Left forelimb (tissue), 1 donor: ENCODE measurements at places on chromosomes 1 and 21.

DNA sequence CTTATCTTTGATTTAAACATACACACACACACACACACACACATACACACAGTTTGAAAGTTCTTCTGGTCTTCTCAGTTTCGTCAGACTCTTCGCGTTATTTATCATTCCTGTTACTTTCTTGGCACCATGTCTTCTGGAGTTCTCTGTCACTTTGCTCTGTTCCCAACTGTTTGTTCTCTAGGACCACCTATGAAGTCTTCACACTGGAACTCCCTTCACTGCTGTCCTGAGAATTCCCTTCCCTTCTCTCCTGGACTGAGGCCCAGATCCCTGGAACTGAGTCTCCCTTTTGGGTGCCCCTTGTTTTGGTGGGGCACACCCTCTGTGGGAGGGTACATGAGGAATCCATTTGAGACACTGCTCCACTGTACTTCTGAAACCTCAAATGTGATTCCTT is 30.5 kb downstream of the ALG14 start:
- DNase-seq, result no peak

- no peak for DNase-seq
Observed at GRCh38 chr1:179831225-179831624, 46.4 kb downstream of the TOR1AIP2 start.

DNA sequence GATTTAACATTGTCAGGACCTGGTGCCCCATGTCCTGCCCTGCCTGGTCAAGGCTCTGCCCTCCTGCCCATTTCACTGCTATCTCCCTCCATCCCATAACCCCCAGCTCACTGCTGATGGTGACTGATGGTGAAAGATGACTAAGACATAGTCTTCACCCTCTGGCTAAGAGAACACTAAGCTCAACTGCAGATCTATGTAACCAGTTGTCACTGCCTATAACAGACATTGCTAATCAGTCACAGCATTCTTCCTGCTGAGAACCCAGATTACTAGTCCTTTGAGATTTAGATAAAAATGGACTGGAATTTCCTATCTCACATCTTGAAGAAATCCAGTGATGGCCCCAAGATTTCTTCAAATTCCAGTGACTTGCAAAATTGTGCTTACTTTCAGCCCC is 8.0 kb upstream of the ZNF362 start:
- DNase-seq, result no peak

GRCh38 chr1:42006836-42007235 is 88.1 kb upstream of the HIVEP3 start:
- no peak for DNase-seq

GRCh38 chr1:186682736-186683135 is 2.5 kb upstream of the PTGS2 start:
- no peak for DNase-seq

- peak; percentile 28 for DNase-seq
Observed at GRCh38 chr1:29444782-29445729, 208.7 kb downstream of the PTPRU start.

DNA sequence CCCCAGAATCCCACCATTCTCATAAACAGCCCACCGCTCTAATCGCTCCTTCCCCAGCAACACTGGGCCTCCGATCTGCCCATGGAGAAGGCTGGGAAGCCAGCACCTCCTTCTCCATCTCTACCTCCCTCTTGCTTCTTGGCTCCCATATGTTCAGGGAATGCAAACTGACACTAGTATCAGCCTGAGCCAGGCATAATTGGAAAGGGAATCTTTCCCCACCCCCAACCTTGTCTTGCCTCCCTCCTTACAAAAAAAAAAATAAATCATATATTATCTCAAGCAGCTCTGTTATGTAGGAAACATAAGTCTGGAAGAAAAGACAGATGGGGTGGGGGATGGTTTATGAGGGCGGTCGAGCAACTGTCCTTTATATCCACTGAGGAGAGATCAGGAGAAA is 127.2 kb downstream of the NAV1 start:
- no peak for DNase-seq

DNA sequence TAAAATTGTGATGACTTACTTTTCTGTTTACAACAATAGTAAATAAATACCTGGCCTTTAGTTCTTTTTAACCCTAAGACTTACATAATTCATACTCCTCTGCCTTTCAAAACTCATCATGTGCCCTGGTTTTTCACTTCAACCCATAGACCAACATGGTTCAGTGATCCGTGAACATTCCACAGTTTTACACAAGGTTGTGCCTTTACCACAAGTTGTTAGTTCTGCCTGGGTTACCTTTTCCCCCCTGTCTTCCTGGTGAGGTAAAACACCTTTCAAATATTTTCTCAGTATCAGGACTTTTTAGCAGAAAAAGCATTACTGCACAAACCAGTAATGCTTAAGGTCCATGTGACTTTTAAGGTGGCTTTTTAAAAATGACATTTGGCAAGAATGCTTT is 1466.4 kb downstream of the PLA2G4A start:
- no peak for DNase-seq

DNA sequence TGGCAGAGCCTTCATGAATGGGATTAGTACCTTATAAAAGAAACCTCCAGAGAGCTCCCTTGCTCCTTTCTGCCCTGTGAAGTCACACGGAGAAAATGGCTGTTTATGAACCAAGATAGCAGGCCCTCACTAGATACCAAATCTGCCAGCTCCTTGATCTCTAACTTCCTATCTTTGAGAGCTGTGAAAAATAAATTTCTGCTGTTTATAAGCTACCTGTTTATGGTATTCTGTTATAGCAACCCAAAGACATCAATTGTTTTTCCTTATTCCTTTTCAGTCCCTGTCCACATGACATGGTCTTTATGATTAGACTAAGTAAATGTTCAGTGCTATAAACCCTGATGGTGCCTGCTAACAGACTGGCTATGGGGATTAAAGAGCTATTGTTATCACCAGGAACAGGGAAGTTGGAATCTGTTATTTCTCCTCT is 9.7 kb upstream of the STIL start:
- no peak for DNase-seq

DNA sequence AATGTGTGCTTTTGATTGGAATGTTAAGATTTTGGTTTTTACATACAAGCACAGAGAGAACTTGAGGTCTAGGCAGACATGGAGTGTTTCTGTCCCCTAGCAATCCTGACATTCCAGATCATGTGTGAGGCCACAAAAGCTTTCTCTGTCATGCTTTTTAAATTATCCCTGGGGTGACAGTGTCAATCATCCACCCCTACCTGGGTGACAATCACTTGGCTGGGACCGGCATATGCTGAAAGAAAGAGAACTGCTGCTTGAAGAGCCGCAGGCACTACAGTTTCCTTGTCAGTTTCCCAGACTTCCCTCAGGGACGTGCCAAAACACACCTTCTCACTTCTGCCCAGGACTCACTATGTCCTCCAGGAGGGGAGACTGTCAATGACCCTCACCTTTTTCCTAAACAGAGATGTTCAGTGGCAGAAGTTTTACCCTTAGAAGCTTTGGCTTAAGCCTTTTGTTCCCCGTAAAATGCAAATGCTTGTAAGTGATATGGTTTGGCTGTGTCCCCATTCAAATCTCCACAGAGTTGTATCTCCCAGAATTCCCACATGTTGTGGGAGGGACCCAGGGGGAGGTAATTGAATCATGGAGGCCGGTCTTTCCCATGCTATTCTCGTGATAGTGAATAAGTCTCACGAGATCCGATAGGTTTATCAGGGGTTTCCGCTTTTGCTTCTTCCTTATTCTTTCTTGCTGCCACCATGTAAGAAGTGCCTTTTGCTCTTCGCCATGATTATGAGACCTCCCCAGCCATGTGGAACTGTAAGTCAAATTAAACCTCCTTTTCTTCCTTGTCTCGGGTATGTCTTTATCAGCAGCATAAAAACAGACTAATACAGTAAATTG is 217.4 kb downstream of the FGGY start:
- DNase-seq, result no peak

- DNase-seq, result no peak
Observed at GRCh38 chr1:224996266-224996665, 66.8 kb downstream of the DNAH14 start.

GRCh38 chr1:245440922-245441321 is 286.1 kb downstream of the KIF26B start:
- no peak for DNase-seq

- no peak for DNase-seq
Observed at GRCh38 chr1:209249280-209249670, 334.2 kb upstream of the CAMK1G start.

GRCh38 chr1:246068217-246068512 is 438.9 kb downstream of the SMYD3 start:
- DNase-seq, result no peak

GRCh38 chr1:103509250-103509649 is 16.2 kb upstream of the RNPC3 start:
- DNase-seq, result no peak

- DNase-seq, result no peak
Observed at GRCh38 chr1:74502432-74502831, 10.0 kb downstream of the LRRC53 start.

GRCh38 chr1:87111659-87112371 is 197.4 kb downstream of the HS2ST1 start:
- DNase-seq, result no peak

DNA sequence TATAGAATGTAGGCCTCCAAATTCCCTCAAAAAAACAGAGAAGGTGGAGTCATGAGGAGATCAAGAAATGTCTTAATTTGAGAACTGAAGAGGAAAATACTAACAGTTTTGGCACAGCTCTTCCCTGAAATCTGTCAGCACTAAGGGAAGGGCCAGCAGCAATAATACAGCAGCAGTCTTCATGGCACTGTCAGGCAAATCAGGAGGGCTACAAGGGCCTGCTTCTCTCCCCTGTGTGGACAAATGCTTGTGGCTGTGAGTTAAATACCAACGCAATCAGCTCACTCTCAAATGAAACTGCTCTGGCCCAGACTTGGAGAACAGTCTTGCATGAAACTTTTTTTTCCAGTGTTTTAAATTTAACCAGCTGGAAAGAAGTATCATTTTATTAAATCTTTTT is 20.5 kb upstream of the CNN3 start:
- no peak for DNase-seq

- DNase-seq, result no peak
Observed at GRCh38 chr1:223834660-223835263, 11.0 kb downstream of the TP53BP2 start.

DNA sequence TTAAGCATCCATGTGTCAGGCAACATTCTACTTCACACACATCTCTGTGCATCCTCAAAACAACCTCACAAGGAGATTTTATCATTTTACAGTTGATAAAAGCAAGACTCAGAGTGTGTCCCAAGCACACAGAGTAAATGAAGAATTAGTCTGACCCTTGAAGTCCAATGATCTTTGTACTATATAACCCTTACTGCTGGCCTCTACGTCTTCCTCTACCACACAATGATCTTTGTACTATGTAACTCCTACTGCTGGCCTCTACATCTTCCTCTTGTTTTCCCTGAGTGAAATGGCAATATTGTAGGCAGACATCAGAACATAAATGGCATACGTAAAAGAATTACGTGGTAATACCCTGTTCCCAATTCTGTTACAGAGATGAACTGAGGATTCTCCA is 55.3 kb downstream of the AHCTF1 start:
- no peak for DNase-seq

DNA sequence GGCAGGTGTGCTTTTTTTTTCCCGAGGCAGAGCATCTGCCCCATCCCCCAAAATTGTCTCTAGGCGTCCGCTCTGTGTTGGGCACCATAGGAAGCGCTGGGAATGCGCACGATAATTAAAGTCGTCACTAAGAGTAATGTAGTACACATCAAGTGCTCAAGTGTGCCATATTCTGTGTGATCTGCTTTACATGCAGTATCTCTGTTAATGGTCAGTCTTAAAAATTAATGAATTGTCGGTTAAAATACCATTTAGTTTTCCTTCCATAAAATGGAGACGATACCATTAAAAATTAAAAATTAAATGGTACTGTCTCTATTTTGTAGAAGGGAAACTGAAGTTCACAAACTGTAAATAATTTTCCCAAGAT is 544 bp upstream of the CCT8 start:
- no peak for DNase-seq

- no peak for DNase-seq
Observed at GRCh38 chr21:27448960-27449359, 482.1 kb upstream of the ADAMTS5 start.

DNA sequence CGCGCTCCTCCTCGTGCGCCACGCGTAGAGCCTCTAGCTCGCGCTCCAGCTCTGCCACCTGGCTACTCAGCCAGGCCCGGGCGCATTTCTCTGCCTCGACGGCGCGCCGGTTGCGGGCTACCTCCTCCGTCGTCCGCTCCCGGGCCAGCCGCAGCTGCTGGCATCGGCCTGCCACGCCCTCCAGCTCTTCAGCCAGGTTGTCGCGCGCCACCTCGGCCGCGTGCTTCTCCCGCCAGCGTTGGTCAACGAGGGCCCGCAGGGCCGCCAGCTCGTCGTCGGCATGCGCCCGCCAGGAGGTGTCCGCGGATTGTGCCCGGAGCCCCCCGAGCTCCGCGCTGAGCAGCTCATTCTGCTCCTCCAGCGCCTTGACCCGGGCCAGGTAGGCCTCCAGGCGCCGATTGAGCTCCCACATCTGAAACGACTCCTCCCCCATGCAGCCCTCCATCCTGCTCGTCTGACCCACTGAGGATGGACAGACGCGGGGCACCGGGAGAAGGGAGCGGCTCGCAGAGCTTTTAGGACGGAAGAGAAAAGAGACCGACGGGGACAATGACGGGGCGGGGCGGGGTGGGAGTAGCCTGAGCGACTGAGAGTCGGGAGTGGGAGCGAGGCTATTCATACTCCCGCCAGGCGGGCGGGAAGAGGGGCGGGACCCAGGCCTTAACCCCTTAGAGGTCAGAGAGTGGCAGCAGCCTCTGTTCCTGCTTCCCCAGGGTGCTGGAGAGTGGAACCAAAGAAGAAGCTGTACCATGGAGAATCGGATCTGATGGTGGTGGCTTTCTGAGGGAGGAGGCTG is at the start of gene NES:
TSS of gene NES (minus strand) at position 588 of the 796 bp plus-strand sequence. CDS start at position 445, 143 bp downstream.
- DNase-seq, result peak; percentile 91

DNA sequence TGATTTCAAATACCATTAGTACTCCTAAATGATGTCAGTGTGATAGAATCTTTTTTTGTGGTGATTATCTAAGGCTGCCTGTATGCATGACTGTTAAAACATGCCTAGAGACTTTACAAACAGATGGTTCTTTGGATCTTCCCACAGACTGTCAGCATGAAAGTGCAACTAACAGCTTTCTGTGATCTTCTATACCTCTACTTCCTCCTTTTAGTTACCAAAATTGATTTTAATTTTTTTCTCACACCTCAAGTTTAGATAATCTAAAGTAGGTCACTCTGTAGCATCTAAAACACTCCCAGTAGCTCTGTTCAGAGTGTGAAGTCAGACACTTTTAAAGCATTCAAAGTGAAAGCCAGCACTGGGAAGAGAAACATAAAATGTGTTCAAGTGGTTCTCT is 534.5 kb downstream of the PTPRC start:
- no peak for DNase-seq

- no peak for DNase-seq
Observed at GRCh38 chr1:53702341-53702740, 36.6 kb downstream of the GLIS1 start.

GRCh38 chr1:94540440-94541245 is 916 bp downstream of the F3 start:
- no peak for DNase-seq
